Suprapubic skin (tissue), 4 donors: ENCODE measurements at places on chromosomes 11 and 22. TPM values are rescaled to one million over a fixed set of nuclear protein-coding genes. Genes with fewer than 3 reads are reported as not detected.

DNA sequence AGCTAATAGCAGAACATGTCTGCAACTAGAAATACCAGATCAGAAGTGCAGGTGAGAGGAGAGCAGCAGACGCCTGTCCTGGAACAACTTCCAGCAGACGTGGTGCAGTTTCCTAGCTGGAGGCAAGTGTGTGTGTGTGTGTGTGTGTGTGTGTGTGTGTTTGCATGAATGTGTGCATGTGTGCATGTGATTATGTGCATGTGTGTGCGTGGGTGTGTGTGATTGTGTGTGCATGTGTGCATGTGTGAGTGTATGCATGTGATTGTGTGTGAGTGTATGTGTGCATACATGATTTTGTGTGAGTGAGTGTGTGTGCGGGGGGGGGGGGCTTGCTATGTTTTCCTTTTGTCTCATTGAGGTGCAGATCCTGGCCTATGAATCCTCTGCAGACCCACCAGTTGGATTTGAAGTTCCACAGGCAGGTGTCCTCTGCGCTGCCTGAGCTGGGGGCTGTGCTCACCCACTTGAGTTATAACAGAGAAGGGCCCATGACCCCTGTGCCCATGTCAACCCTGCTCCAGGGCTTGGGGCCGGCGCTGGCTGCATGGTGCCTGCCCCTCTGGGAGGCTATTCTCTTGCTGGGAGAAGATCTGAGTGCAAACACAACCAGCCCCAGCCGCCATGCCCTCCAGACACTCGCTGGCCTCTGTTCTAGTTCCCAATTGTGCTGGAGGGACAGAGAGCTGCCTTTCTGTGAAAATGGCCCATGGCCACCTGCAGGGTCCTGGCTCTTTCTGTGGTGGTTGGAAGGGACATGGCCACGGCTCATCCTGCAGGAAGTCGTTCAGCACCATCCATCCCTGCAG is 821.3 kb downstream of the BRD1 start:
- DNase-seq, result no peak

Gene PRRG4
- 35.3 TPM for total RNA-seq

Gene LYVE1
- 8.7 TPM for total RNA-seq

GRCh38 chr11:30172883-30173311 is 57.9 kb upstream of the FSHB start:
- no peak for DNase-seq

DNA sequence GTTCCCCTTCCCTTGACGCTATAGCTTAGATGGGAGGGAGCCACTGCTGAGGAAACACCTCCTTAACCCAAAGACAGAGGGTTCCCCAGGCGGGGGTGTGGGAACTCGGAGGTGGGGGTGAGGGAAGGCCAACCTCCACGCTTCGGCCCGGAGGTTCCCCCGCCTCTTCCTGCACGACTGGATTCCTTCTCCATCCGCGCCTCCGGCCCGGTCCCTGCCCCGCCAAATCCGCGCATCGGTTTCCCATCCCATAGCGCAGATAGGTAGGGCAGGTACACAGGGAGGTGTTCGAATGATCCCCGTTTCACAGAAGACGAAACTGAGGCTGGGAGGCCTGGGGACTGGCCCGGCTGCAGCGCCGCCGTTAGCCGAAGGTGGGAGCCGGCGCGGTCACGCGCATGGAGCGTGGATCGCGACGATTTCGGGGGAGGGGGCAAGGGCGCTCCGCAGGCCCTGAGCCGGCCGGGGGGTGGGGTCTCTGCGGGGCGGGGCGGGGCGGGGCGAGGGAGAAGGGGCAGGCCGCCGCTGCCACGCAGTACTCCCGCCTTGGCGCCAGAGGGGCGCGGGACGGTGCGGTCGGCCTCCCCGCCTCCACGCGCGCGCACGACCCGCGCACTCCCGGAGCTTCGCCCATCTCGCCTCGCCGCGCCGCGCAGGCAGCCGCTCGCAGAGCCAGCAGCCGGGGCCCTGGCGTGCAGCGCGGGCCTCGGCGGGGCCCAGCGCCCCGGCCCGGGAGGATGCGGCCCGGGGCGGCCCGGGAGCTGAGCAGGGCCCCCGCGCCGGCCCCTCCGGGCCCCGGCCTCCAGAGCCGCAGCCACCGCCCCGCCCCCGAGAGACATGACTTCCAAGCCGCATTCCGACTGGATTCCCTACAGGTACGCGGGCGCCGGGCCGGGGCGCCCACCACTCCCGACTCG is at the start of gene TUB:
TSS of gene TUB (plus strand) at position 538 of the 917 bp plus-strand sequence. CDS start at position 838, 300 bp downstream.
- no peak for DNase-seq

Gene GRK3
- total RNA-seq, result 7.4 TPM

- no peak for DNase-seq
Measured at GRCh38 chr11:91979775-91980174, 244.8 kb upstream of the FAT3 start.

DNA sequence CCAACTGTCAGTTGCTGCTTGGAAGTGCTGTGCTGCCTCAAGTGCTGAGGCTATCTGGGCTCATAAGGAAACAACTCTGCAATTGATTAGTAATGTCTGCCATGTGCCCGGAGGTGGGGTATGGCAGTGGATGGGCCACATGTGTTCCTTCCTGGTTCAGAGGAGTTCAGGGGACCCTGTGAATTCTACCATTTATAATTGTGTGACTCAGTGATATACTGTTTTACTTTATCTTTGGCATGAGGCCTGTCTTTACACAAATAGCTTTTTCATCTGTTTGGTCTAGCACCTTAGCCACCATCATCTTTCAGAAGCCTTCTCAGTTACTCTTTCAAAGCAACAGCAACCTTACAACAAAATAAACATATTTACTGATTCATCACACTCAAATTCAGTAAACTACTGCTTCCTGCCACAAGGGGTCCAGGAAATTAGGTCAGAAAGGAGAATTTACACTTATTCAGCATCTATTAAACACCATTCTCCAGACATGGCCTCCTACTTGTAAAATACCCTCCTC is 20.9 kb downstream of the DKK3 start:
- DNase-seq, result no peak

GRCh38 chr22:16801088-16801487 is 24.1 kb downstream of the XKR3 start:
- DNase-seq, result no peak

DNA sequence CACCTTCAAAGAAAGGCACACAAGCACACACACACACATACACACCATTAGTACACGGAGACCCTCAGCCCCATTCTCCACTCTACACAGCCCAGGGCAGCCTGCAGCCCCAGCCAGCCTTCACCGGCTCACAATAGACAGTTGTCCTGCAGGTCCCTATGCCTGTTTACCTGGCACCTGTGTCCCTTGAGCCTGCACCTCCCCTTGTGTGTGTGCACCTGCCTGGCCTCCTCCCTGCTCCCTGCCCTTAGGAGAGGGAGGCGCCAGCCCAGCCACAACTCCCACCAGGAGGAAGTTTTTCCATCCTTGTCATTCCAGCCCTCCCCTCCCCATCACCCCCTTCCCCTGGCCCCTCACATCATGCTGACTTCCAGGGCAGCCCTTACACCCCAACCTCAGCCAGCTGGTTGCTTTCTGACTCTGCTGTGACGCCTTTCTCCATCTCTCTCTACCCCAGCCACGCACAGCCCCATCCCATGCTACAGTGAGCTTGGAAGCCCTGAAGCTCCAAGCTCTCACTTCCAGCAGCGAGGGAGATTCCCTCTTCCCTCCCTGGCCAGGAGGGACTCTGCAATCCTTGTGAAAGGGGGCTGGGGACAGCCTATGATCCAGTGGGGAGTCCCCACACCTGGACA is 4.4 kb downstream of the AHNAK start:
- DNase-seq, result no peak

GRCh38 chr11:116412118-116412889 is 360.5 kb downstream of the BUD13 start:
- no peak for DNase-seq

Gene CHCHD10
- 26.7 TPM for total RNA-seq

- DNase-seq, result no peak
Measured at GRCh38 chr11:70756756-70757155, 358.4 kb downstream of the CTTN start.

DNA sequence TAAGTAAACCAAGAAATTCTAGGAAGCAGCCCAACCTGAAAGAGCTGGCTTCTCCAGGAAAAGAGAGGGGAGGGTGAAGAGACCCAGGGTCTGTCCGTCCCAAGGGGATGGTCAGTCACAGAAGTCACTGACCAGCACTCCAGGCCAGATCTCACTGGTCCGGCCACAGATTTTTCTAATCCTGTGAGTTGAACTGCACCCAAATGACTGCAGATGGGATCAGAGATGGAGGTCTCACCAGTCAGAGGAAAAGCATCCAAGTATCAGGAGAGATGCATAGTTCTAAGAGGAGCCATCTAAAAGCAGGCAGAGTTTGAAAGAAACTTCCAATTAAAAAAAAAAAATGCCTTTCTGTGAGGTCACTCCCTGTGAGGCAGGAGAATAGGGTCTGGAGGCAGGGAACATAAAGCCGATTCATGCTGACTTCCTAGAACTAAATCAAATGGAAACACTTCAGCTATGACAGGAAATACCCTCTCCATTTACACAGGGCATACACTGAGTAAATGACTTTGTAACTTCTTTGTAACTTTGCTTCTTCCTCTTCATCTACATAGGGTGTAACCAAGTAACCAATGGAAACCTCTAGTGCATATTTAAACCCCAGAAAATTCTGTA is 144.5 kb downstream of the CCDC34 start:
- DNase-seq, result no peak

GRCh38 chr22:41900652-41901312 is 14.1 kb downstream of the SHISA8 start:
- DNase-seq, result no peak

Gene CECR2
- total RNA-seq, result 2.5 TPM

Gene USH1C
- not detected for total RNA-seq

Gene KIF18A
- total RNA-seq, result 5.1 TPM

GRCh38 chr22:21766691-21767462 is 31.3 kb upstream of the YPEL1 start:
- no peak for DNase-seq

GRCh38 chr11:120267319-120267718 is 27.4 kb downstream of the POU2F3 start:
- no peak for DNase-seq

DNA sequence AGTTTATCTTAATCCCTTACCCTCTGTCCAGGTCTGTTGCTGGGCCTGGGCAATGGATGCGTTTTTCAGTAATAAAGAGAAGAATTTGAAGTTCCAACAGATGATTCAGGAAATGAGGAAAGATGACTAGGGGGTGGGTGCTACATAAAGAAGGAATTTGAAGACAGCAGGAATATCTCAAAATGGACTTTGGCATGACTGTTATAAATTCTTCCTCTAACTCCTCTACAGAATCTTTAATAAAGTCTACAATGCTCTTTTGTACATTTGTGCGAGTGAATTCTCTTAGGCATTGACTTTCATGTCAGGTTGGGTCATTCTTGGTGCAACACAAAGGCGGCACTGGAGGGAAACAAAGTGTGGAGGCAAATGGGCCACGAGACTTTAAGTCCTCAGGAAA is 35.1 kb upstream of the PRSS23 start:
- no peak for DNase-seq

DNA sequence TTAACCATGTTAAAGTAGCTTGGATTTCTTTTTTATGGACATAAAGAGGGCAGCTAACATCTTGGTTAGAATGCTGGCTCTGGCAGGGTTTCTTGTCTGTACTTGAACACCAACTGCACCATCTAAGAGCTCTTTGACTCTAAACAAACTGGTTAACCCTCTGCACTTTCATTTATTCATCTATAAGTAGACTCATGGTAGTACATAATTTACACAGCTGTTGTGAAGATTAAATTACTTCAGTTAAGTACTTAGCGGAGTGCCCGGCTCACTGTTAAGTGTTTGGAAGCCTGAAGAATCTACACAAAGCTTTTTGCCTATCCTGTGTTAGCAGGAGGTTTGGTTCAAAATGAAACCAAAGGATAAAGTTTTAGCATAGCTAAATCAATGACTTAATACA is 846.2 kb upstream of the API5 start:
- no peak for DNase-seq

DNA sequence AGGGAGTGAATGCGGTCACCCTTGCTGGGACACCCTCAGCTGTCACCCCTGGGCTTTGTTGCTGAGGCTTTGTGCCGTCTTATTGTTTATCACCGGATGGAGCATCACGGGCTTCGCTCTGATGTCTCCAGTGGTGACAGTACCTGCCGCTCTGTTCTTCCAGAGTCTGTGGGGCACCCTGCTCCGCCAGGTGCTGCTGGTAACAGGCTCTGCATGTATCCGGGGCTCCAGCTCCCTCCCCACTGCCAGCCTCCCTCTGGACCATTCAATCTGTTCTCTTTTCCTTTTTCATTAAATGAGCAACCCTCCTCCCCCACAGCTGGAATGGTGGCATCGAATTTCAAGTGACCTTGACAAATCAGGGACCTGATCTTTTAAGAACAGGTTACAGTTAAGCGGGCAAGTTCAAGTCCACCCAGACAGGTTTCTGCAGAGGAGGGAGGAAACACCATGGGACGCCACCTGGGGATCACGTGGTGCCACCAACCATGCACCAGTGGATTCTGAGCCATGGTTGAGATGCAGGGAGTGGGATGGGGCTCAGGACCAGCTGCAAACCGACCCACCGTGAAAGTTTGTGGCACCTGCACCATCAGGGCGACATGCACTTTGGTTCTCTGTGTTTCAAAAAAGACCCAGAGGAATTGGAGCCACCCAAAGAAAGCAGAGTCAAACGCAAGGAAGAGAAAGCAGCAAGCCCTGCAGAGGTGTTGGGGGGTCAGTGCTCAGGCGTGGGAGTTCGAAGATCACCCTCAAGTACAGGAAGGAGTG is 89.3 kb downstream of the BCR start:
- no peak for DNase-seq

Gene MS4A8
- not detected for total RNA-seq

GRCh38 chr22:21000987-21001600 is 824 bp downstream of the THAP7 start:
- no peak for DNase-seq

Gene NEFH
- not detected for total RNA-seq

GRCh38 chr11:71221821-71222220 is 30.6 kb downstream of the SHANK2 start:
- DNase-seq, result peak; percentile 40

DNA sequence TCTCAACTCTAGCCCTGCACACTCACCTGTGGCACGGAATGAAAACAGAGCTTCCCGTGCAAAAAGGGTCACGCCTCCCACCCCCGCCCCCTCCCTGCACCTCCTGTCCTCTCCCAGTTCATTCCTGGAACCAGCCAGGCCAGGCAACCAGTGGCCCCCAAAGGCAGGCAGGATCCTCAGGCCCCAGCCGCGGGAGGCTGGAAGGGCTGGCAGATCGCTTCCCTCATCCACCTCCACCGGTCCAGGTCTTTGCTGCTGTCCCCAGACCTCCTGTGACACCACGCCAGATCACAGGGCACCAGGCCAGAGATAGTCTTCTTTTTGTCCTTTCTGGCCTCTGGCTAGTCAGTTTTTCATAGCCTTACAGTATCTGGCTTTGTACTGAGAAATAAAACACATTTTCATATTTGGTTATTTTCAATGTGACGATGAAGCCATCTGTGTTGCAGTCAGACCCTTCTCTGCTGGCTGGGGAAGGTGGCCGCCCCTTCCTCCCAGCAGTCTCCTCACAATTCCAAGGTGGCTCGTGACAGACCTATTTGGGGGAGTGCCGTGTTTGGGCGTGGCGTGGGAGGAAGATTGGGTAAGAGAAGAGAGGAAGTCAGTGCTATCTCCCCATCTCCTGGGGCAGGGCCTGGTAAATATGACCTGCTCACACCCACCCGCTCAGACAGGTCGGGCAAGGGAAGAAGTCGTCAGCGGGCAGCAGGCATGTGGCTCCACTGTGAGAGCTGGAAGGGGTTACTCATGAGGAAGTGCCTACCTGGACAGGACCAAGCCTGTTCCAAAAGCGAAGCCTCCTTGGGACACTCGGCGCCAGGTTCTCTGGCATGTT is 9.1 kb downstream of the SSH3 start:
- peak; percentile 82 for DNase-seq
